Fibroblast of the aortic adventitia (primary cell): ENCODE measurements at places on chromosomes 12 and 14. TPM values are rescaled to one million over a fixed set of nuclear protein-coding genes. Genes with fewer than 3 reads are reported as not detected.

DNA sequence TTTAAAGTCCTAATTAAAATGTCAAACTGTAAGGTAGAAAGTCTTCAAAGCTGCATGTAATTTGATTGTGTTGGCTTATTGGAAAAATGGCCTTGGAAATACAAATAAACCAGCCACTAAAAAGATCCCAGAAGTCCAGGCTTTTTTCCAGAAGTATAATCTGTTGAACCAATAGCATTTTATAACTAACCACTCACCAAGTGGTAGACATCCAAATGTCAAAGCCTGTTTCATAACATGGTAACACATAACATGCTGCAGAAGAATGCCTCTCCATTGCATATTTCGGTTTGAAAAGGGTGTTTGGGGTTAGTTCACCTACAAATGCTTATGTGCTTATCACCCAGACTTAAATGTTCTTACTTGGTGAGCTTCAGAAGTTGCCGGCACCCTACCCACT, 183.7 kb upstream of the DIO2 start:
- peak; percentile 61 for DNase-seq

- peak; percentile 53 for DNase-seq
Observed at GRCh38 chr12:26469421-26470180, 274.2 kb downstream of the SSPN start.

DNA sequence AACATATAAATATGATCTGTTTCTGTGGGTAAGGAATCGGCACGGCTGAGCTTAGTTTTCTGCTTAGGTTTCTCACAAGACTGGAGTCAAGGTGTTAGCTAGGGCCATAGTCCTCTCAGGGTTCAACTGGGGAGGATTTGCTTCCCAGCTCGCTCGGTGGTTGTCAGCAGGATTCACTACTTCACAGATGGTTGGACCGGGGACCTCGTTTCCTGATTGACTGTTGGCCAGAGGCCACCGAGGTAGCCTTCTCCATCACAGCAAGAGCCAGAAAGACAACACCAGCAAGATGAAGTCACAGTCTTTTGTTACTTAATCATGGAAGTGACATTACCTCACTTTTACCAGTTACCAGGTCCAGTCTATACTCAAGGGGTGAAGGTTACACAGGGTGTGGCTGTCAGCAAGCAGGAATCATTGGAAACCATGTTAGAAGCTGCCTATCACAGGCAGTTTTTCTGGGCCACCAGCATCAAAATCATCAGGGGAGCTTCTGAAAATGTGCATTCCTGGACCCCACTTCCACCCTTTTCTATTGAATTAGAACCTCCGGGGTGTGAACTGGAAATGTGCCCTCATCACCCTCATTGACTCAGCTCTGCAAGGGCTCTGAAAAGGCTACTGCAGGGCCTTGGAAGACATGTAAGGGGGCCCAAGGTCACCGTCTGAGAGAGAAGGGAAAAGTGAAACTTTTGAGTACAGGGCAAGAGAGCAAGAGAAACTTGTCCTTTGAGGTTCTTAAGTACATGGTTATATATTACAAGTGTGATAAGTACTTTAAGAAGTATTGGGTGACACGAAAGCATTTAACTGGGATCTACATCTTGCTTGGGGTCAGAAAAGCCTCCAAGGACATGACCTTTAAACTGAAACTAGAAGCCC, 10.9 kb downstream of the COPS7A start:
- no peak for DNase-seq

DNA sequence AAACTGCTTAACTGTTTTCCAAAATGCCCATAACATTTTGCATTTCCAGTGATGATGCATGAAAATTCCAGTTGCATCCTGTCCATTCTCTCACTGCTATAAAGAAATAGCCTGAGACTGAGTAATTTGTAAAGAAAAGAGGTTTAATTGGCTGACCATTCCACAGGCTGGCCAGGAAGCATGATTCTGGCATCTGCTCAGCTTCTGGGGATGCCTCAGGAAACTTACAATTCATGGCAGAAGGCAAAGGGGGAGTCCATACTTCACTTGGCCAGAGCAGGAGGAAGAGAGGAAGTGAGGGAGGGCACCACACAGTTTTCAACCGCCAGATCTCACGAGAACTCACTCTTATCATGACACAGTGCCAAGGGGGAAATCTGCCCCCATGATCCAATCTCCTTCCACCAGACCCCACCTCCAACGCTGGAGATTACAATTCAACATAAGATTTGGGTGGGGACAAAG, 18.2 kb upstream of the CLEC2D start:
- DNase-seq: peak; percentile 44

GRCh38 chr14:105309371-105309770, 5.2 kb upstream of the PACS2 start:
- no peak for DNase-seq

- no peak for DNase-seq
Observed at GRCh38 chr12:120817559-120818330, 86.4 kb downstream of the SPPL3 start.

- DNase-seq: peak; percentile 63
Observed at GRCh38 chr12:13661005-13661887, 320.2 kb downstream of the GRIN2B start.

GRCh38 chr14:71488703-71489191, 443.5 kb upstream of the RGS6 start:
- DNase-seq: peak; percentile 85

- DNase-seq: peak; percentile 78
Observed at GRCh38 chr12:50132505-50133135, 20.6 kb downstream of the COX14 start.

The CYP27B1 gene
- 0.45 TPM in 1 of 2 replicates, not detected in the other for total RNA-seq

The TMEM63C gene
- total RNA-seq: 1.9 TPM in 1 of 2 replicates, not detected in the other

The ERP27 gene
- total RNA-seq: 0.18 TPM in 1 of 2 replicates, not detected in the other
